ENCODE measurements at places on chromosomes 16 and 17. TPM values are rescaled to one million over a fixed set of nuclear protein-coding genes. Genes with fewer than 3 reads are reported as not detected.

DNA sequence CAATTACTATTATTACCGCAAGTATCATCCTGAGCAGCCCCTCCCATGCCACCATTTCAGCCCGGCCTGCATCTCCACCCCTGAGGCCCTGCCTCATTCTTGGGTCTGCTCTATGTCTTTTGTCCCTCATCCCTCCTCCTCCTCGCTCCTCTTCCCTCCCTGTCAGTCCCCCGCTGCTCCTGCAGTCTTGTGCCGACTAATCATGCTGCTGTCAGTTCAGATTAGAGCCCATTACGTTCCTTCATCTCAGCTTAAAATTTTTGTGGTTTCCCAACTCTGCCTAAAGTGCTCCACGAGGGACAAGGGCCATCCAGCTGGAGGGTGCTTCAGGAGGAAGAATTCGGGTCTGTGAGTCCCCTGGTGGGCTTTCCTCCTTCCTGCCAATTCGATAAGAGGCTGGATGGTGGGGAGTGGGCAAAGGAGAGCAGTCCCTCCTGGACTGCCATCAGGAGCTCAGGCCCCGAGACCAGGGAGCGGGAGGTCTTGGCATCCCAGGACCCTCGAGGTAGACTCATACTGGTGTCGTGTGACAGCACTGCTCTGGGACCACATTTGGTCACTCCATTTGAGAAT is 32.9 kb upstream of the GOSR2 start:
- no peak overlapping the region for H3K4me3 ChIP-seq
- H3K27ac ChIP-seq, result no peak overlapping the region

GRCh38 chr17:4276514-4276913 is 12.7 kb upstream of the ANKFY1 start:
- H3K36me3 ChIP-seq, result no peaks in the 10 kb centered on the region
- no peak for DNase-seq
- H3K4me3 ChIP-seq, result no peak overlapping the region
- H3K27me3 ChIP-seq, result no peaks in the 10 kb centered on the region

DNA sequence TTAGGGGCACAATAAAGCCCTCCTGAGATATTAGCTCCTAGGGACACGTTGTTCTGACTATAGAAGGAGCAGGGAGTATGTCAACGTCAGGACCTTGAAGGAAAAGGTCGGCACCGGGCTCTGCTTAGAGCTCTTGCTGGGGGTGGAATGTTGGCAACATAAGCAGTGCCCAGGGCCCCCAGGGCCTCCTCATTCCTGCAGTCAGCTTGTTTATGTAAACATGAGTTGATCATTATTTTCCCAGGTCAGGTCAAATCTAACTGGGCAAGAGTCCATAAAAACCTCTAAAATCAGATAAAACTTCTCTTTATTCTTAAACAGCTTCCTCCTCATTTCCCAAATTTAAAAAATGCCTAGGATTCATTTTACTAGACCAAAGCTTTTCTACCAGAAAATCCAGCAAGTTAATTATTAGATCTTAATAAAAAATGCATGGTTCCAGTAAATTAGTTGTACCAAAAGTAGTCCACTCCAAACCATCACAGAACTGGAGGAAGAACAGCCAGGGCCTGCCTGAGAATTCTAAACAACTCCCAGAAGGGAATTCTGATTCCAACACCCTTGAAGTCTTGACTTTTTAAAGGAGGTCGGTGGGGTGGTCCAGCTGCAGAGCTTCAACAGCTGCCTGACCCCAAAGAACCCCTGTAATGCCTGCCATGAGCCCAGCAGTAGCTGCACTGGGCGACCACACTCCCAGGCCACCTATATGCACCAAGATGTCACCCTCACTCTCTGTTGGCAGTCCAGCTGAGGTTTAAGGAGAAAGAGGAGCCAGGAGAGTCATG is 54.3 kb downstream of the AMFR start:
- H3K4me1 ChIP-seq, result peaks cover 32% of the 10 kb centered on the region
- peak overlapping the region; percentile 77 for H3K27ac ChIP-seq
- no peaks in the 10 kb centered on the region for H3K27me3 ChIP-seq
- no peak overlapping the region for H3K4me3 ChIP-seq
- H3K36me3 ChIP-seq, result peaks cover 3% of the 10 kb centered on the region

GRCh38 chr16:83538707-83539106 is 269.1 kb upstream of the HSBP1 start:
- H3K4me3 ChIP-seq, result no peak overlapping the region
- no peaks in the 10 kb centered on the region for H3K4me1 ChIP-seq
- H3K27me3 ChIP-seq, result no peaks in the 10 kb centered on the region
- no peaks in the 10 kb centered on the region for H3K36me3 ChIP-seq
- H3K27ac ChIP-seq, result no peak overlapping the region

DNA sequence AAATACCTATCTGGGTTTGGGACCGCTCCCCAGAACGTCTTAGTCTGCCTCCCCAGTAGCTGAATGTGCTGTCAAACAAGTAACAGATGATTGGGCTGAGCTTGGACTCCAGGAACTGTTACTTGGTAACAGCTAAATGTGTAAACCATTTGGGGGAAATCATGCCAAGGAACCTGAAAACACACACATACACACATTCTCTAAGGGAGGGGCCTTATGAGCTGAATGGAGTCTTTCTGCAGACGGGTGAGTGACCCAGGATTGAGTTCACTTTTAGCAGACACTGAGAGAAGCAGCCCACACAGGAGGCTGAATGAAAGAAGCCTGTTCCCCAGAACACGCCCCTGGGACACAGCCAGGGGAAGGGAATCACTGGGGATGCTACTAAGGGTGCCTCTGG is 1.6 kb downstream of the ACLY start:
- peak overlapping the region; percentile 80 for H3K27ac ChIP-seq
- H3K27me3 ChIP-seq, result no peaks in the 10 kb centered on the region
- DNase-seq, result peak; percentile 39
- peak overlapping the region; percentile 76 for H3K4me3 ChIP-seq
- peaks cover 52% of the 10 kb centered on the region for H3K4me1 ChIP-seq

GRCh38 chr16:5032748-5033167 is 977 bp downstream of the NAGPA start:
- H3K27me3 ChIP-seq, result no peaks in the 10 kb centered on the region
- peak; percentile 51 for DNase-seq
- H3K36me3 ChIP-seq, result no peaks in the 10 kb centered on the region
- peak overlapping the region; percentile 80 for H3K27ac ChIP-seq

DNA sequence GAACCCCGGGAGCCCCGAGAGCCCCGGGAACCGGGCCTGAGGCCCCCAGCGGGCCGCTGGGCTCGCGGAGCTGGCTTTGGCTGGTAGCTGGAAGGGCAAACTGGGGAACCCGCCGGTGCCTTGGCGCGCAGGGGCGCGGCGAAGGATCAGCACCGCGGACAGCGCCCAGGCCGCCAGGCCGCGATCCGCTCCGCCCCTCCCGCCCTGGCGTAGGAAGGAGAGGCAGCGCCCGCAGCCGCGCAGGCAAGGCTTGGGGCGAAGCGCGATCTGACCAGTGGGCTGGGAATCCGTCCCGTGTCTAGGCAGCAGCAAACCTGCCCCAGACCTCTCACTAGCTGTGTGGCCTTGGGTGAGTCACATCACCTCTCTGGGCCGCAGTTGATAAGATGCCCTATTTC is 331 bp upstream of the CCDC92B start:
- H3K4me1 ChIP-seq, result no peaks in the 10 kb centered on the region
- H3K27ac ChIP-seq, result no peak overlapping the region
- H3K36me3 ChIP-seq, result no peaks in the 10 kb centered on the region

DNA sequence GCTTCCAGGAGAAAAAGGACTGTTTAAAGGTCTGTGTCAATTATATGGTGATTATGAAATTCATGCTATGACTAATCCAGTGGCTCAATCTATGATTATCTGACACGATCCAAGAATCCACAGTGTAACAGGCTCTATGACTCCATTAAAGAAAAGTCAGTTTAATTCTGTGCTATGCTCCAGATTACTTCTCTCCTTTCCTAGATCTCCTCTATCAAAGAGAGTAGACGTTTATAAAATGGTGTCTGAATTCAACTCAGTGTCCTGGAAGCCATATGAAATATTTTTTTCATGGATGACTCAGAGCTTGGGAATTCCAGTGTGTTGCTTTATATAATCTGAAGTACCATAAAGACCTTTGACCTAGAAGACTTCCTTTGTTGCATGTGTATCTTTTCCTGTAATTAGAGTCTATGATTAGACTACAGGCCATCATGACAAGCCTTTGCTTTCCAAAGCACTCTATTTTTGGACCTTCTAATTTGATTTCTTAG is 27.0 kb upstream of the NF1 start:
- no peaks in the 10 kb centered on the region for H3K36me3 ChIP-seq
- peak overlapping the region; percentile 83 for H3K27ac ChIP-seq

DNA sequence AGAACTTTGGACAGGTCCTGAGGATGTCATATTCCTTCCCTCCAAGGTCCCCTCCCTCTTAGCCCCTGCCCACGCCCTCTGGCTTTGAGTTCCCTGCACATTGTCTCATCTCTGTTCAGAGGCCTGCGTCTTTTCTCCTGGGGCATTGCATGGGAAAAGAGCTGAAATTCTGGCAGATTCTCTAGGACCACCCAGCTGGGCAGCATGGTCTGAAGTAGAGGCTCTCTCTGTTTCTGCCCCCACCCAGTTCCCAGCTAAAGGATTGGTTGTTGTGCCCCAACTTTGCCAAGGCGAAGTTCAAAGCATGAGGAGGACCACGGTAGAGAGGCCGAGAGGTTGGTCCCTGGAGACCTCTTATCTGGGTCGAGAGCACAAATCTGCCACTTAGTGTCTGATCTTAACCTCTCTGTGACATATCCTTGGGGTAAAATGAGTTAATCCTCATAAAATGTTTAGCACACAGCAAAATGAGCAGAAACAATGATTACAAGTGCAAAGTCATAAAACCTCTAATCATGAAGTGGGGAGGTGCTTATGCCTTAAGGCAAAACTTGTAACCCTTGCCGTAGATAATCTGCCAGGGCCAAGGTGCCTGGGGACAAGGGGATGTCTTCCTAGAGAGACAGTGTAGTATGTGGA is 2.4 kb downstream of the ABAT start:
- no peaks in the 10 kb centered on the region for H3K27me3 ChIP-seq
- H3K4me1 ChIP-seq, result peaks cover 34% of the 10 kb centered on the region
- no peak for DNase-seq
- H3K27ac ChIP-seq, result peak overlapping the region; percentile 63
- no peak overlapping the region for H3K4me3 ChIP-seq
- no peaks in the 10 kb centered on the region for H3K36me3 ChIP-seq

DNA sequence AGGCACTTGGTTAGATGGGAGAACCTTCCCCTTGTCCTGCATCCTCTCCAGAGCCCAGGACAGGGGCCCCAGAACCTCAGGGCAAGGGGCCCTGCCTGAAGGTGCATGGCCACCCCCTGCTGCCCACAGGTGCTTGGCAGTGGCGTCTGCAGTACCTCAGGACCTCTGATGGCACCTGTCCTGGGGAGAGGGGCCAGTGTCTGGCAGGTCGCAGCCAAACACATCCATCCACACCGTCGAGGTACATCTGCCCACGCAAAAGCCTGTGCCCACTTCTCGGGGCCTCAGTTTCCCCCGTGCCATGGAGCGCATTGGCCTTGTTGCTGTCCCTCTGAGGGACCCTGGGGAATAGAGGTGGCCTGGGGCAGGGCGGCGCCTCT is 9.3 kb downstream of the MAP2K3 start:
- H3K27ac ChIP-seq, result no peak overlapping the region
- peaks cover under 1% of the 10 kb centered on the region for H3K4me1 ChIP-seq
- DNase-seq, result no peak
- H3K27me3 ChIP-seq, result no peaks in the 10 kb centered on the region
- H3K4me3 ChIP-seq, result no peak overlapping the region

- H3K4me1 ChIP-seq, result no peaks in the 10 kb centered on the region
- H3K27ac ChIP-seq, result no peak overlapping the region
- no peaks in the 10 kb centered on the region for H3K27me3 ChIP-seq
- H3K36me3 ChIP-seq, result no peaks in the 10 kb centered on the region
Measured at GRCh38 chr16:29774730-29775129, 3.3 kb upstream of the ZG16 start.

DNA sequence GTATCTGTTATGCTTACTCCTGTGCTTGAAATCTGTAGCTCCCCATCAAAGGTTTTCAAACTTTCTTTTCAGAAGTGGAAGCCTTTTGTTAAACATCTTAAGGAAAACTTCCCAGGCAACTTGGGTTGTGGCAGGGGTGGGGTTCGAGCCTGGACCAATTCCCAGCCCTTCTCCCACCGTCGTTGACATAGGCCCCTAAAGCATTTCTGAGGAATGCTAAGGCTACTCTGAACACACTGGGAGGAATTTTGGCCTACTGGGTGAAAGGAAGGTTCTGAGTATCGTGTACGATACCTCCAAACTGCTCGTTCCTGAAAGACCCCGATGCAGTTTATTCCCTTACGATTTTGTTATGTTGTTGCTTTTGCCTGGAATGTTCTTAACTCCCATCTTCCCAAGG is 56.1 kb upstream of the PMFBP1 start:
- no peak overlapping the region for H3K4me3 ChIP-seq
- H3K27me3 ChIP-seq, result no peaks in the 10 kb centered on the region
- H3K27ac ChIP-seq, result no peak overlapping the region
- peaks cover 3% of the 10 kb centered on the region for H3K4me1 ChIP-seq
- H3K36me3 ChIP-seq, result no peaks in the 10 kb centered on the region

- H3K27me3 ChIP-seq, result peaks cover 10% of the 10 kb centered on the region
- no peaks in the 10 kb centered on the region for H3K36me3 ChIP-seq
- peak; percentile 24 for DNase-seq
- no peaks in the 10 kb centered on the region for H3K4me1 ChIP-seq
- no peak within 1 kb of the TSS for H3K4me3 ChIP-seq
Measured at GRCh38 chr16:21663889-21664647, at the start of gene OTOA. Gene OTOA (plus strand): TSS chr16:21663968. CDS start chr16:21678515, 14,547 bp downstream.

GRCh38 chr16:68283801-68284598 is 19.7 kb downstream of the SLC7A6 start:
- DNase-seq, result no peak
- H3K27me3 ChIP-seq, result no peaks in the 10 kb centered on the region
- H3K36me3 ChIP-seq, result no peaks in the 10 kb centered on the region
- no peak overlapping the region for H3K27ac ChIP-seq
- no peaks in the 10 kb centered on the region for H3K4me1 ChIP-seq
- no peak overlapping the region for H3K4me3 ChIP-seq

The TEX19 gene
- total RNA-seq, result not detected

The EMP2 gene
- 23.4 TPM for total RNA-seq

The KNOP1 gene
- 22.0 TPM for total RNA-seq

The CCR7 gene
- 0.16 TPM for total RNA-seq

The TBC1D3H gene
- total RNA-seq, result not detected

The KRT36 gene
- not detected for total RNA-seq

The NPW gene
- total RNA-seq, result 2.7 TPM
